ENCODE measurements at places on chromosomes 12 and 14.

GRCh38 chr12:130975116-130975515 lies 21.4 kb downstream of the ADGRD1 start:
- no peak for DNase-seq

DNA sequence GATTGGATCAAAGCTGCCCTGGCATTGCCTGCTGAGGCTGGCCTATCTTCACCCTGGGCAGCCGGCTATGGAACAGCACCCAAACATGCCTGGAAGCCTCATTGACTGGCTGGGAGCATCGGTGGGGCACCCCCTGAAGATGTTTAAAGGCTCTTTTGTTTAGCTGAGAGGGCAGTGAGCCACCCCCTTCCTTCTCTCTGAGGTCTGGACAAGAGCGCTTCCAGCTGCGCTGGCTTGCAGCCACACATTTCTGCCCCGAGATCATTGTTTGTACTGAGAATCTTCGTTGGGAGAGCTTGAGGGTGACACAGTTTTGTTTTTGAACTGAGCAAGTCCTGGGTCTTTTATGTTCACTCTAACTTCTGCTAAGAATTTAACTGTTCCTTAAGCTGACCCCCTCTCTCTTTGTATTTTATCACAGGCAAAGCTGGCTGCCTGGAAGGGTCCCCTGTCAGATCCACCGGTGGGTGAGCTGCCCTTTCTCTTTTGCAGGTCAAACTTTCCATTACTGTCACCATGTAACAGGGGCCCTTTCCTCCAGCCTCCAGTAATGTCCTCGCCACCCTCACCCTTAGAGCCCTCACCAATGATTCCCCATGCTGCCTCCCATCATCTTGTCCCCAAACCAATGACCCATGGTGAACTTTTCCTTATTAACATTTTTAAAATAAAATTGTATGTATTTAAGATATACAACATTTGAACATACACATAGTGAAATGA lies 212.2 kb downstream of the KIF26A start:
- peak; percentile 24 for DNase-seq

DNA sequence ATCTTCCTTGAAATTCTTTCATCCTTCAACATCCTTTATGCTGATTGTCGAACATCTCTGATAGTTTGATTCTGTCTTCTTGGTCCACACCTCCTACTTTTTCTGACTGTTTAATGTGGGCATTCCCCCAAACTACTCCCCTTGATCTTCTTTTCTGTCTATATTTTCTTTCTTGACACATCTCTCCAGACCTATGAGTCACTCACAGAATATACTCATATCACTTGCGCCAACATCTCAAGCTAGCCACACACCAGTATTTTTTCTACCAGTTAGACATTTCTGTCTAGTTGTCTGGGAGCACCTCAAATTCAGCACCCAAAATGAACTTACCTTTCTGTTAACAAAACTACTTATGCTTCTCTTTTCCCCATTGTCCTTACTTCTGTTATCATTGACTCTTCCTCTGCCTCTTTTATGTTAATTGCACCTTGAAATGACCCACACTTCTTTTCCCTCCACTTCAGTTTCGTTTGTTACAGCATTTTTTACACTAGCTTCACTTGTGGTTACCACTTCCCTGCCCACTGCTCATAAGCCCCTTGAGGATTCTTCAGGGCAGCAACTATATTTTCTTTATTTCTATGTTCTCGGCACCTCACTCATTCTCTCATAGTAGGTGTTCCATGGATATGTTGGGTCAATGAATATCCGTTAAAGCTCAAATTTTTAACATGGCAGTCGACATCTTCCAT lies 33.5 kb downstream of the TSHR start:
- no peak for DNase-seq

GRCh38 chr12:126518596-126519200 lies 1453.5 kb downstream of the AACS start:
- no peak for DNase-seq

DNA sequence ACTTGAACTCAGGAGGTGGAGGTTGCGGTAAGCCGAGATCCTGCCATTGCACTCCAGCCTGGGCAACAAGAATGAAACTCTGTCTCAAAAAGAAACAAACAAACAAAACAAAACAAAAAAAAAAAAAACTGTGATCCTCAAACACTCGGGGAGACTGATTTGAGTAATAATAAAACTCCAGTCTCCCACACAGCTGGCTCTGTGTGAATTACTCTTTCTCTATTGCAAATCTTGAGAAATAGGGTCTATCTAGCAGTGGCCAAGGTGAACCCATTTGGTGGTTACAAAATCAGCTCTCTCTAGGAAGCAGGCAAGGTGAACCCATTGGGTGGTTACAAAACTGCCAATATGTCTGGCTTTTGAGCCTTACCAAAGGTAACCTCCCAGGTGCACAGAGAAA lies 6.0 kb upstream of the ACOT6 start:
- no peak for DNase-seq

DNA sequence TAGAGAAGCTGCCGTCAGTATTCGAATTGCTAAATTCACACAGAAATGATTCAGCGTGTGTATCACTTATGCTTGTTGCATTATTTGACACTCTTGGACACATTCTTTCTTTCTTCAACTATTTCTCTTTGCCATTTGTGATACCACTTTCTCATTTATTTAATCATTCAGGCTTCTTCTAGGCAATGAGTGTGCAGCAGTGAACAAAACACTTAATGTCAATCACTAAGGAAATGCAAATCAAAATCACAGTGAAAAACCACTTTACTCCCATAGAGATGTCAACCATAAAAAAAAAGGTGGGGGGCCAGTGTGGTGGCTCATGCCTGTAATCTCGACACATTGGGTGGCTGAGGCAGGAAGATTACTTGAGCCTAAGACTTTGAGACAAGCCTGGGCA lies 214.6 kb downstream of the FLRT2 start:
- DNase-seq = no peak

DNA sequence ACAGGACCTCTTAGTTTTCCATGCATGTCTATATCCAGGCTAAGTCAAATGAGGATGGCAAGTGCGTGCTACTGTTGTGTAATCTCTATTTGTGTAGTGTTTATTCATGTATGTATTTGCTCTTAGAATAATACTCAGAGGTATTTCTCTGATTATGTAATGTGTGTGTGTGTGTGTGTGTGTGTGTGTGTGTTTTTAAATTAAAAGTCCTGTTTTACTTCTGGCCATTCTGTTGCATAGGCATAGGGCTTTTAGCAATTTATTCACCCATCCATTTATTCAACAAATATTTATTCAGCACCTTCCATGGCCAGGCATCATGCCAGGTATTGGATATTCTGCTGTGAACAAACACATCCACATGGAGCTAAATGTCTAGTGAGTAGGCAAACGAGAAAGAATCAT lies 63.5 kb downstream of the PELI2 start:
- DNase-seq = peak; percentile 88

DNA sequence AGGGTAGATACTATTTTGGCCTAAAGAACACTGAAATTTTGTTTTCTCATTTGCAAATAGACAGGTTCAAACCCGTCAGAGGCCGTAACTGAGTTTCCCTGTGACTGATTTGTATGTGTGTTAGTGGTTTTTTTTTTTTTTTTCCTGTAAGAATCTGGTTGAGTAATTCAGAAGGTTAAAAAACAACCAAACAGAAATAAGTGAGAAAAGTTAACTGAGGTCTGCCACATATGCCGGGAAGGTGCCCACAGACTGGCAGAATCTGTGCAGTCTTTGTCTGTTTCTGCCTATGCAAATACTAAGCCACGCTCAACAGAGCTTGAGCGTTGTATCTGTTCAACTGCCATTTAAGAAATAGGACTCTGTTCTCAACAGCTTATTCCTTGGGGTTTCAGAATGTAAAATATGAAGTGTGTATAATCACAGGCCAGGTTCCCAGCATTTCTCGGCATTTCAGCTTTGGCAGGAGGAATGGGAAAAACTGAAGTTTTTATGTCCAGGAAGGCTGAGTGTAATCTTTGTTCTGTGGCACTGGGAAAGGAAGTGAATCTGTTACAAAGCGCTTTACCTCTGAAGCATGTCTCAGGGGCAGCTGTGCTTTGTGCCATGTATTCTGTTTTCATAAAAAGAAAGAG lies 181.9 kb downstream of the PRKCH start:
- DNase-seq = no peak

GRCh38 chr12:12774791-12775190 lies 10.7 kb upstream of the APOLD1 start:
- no peak for DNase-seq

- no peak for DNase-seq
Measured at GRCh38 chr14:30191639-30192279, 264.1 kb upstream of the PRKD1 start.

DNA sequence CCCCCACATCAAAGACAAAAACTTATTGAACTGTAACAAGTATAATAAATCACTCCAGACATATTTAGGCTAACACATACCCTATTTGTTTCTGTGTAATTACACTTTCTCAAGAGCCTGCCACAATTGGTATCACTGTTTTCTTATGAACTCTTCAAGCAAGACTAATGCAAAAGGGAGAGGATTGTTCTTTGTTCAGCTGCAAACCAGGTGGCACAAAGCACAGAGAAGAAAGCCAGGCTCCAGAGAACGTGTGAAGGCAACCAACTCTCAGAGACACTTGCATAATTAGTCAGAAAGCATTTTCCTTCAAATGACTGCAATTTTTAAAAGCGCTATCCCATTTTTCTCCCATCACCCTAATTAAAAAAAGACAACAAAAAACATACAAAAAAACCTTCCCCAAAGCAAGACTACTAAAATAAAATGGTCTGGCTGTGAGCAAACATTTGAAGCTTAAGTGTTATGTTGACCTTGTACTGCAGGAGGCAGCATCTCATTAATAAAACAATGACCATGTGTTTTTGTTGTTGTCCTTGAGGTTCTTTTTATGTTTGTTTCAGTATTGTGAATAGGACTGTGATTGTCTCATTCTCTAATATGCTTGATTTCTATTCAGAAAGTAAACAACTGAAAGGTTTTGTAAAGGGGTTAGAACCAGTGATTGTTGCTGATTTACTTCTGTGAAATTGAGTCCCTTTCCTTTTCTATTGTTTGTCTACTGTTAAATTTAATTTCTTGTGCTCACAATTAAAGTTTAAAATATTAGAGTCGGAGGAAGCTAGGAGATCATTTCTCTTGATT lies 452.7 kb upstream of the PDE3A start:
- DNase-seq = peak; percentile 77

DNA sequence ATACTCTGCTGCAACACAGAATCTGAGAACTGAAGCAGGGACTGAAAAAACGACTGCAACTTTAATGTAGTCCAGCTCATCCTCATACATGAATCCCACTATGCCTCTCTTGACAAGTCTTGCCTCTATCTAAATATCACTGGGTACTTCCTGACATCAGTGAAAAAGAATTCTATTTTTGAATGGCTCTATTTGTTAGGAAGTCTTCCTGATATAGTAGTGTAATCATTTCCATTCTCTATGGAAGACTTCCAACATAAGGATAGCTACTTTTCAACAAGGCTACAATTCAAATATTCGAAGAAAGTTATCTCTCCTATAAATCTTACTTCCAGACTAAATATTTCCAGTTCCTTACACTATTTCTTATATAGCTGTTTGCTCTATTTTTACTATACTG lies 167.5 kb downstream of the MDGA2 start:
- no peak for DNase-seq

- DNase-seq = peak; percentile 59
Measured at GRCh38 chr14:105087308-105087962, 22.2 kb upstream of the GPR132 start.

- DNase-seq = no peak
Measured at GRCh38 chr14:54354096-54354495, 42.7 kb upstream of the CDKN3 start.

GRCh38 chr12:116009805-116010204 lies 267.7 kb downstream of the MED13L start:
- no peak for DNase-seq

DNA sequence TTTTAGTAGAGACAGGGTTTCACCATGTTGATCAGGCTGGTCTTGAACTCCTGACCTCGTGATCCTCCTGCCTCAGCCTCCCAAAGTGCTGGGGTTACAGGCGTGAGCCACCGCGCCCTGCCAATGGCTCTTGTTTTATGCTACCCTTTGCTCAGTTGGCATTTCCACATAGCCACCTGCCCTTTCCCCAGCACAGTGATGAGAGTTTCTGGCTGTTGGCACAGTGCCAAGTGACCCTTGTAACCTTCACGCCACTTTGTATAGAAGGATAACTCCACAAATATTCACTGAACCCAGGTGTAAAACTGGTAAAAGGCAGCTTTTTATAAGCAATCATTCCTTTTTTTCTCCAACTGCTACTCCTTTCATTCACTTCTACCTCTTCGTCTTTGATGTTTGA lies 18.5 kb upstream of the CCDC175 start:
- DNase-seq = peak; percentile 2

DNA sequence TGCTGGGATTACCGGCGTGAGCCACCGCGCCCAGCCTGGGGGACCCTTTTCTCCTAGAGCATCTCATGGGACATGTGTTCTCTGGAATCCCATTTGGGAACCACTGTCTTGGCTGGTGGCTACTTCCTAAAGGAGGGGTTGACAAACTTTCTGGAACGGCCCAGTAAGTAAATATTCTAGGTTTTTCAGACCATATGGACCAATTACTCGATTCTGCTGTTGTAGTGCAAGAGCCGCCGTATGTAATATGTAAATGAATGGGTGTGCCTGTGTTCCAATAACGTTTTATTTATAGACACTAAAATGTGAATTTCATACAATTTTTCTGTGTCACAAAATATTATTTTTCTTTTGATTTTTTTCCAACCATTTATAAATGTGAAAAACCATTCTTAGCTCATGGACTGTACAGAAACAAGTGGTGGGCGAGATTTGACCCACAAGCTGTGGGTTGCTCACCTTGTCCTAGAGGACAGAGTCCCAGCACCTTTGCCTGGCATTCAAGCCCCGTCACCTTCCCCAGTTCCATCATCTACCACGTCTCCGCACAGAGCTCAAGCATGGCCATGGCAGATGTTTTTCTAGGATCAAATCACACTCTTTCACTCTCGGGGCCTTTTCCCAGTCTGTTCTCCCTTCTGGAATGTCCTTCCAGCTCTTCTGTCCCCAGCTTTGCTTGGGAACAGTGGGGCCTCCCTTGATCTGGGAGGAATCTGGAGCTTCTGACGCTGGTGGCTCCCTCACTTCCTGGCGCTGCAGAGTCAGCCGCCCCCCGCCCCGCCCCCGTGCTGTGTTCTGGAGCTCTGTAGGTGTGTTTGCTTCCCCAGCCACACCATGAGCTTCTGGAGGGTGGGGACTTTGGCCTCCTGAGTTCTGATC lies 17.9 kb upstream of the RCOR1 start:
- DNase-seq = no peak

- no peak for DNase-seq
Measured at GRCh38 chr12:109625131-109625559, 51.6 kb downstream of the MVK start.

DNA sequence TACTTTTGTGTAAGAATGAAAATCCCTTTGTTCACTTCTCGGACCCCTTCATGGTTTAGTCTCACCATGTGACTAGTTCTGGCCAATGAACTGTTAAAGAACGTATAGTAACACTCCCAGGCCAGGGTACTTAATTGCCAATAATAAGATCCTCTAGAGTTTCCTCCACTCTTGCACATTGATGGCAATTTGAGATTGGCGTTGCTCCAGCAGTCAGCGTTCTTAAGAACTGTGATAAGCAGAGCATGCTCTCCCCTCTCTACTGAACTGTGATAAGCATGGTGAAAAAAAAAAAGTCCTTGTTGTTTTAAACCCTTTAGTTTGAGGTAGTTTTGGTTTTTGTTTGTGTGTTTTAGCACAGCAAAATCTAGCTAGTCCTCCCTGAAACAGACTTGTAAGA lies 854.5 kb downstream of the SLC6A15 start:
- DNase-seq = peak; percentile 73

GRCh38 chr12:120468821-120469449 lies 613 bp downstream of the SRSF9 start:
- peak; percentile 57 for DNase-seq
